ENCODE measurements at places on chromosomes 3 and 15.

DNA sequence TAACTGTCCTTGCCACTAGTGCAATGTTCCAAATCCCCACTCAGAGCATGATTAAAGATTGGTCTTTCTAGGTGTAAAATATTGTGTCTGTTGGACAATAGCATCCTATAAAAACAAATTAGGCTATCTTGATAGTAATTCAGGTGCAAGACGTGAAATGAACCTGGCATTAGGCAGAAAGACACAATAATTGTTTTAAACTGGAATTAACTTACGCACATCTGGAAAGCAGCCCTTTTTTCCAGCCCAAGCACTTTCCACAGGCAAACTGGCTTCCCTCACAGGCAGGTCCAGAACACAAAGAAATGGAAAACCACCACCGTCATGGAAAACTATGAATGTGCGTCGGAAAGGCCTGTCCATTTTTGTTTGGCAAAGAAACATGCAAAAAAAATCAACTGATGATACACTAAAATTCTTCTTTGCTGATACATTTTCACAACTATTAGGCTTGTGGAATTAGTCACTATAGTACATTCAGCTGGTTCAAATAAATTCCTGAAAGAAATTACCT, 474.7 kb upstream of the IL12A start:
- no peak for DNase-seq

GRCh38 chr15:28269097-28269496, 52.9 kb downstream of the HERC2 start:
- no peak for DNase-seq

DNA sequence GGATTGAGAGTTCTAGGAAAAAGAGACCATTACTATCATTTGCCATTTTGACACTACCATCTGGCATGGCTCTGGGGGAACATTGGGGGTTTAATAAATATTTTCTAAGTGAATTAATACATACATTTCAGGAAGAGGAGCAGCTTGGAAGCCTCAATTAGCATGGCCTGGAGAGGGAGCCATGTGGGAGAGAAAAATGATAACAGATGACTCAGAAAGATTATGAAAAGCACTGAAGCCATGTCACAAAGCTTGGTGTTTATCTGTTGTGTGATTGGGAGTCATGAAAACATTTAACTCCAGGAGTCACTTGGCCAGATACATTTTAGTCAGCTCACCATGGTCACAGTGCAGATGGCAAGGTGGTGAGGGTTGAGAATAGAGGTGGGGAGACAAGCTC, 121.0 kb downstream of the SSR3 start:
- DNase-seq = no peak

DNA sequence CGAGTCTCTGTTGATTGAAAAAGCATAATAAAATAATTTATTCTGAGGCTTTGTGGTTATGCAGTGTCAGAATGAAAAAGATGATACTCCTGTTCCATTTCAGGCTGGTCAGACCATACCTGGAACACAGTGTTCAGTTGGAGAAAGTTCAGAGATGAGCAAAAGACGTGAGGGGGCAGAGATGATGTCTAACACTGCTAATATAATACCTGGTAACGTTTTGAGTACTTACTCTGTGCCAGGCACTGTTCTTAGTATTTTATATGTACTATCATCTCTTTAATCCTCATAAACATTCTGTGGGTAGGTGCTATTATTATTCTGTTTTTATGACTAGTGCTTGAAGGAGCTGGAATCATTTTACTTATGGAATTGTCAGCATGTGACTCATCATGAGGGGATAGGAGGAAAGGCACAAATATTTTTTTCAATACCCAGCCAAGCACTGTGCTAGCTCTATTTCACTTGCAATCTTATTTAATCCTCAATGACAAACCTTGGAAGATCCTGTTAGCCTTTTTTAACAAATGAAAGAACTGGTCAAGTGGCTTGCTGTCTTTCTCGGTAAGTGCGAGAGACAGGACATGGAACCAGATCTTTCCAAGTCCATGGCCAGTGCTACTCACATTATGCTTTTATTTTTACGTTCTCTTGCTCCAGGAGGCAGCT, 31.8 kb downstream of the IQGAP1 start:
- DNase-seq = no peak

- no peak for DNase-seq
These were observed 190.8 kb downstream of the ADAMTSL3 start for GRCh38 chr15:83844742-83845141.

- DNase-seq = no peak
These were observed 488.8 kb downstream of the FOXP1 start for GRCh38 chr3:71094658-71095209.

DNA sequence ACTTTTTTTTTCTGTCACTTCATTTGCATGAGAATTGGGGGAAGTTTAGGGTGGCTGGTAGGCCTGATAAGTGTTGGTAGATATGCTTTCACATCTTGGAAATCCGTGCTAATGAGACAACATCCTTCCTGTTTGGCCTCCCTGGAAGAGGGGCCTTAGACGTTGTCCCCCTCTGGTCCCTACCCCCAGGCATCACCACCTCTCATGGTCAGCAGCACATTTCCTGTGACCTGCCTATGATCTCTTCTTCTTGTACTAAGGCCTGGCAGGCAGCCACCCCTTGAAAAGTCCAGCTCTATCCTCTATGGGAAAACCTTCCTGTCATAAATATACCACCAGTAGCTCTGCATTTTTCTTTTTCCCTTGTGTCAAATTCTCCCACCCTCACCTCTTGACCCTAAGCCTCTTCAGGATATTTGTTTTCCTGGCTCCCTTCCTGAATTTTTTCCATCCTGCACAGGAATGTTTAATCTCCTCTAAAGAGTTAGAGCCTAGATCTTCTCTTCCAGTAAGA, 107.8 kb downstream of the SNRK start:
- DNase-seq = no peak

All from activated T-cell treated with anti-CD3 and anti-CD28 coated beads for 4 hours (primary cell).